Transverse colon (tissue), 4 donors: ENCODE measurements at places on chromosomes 6 and 20. TPM values are rescaled to one million over a fixed set of nuclear protein-coding genes. Genes with fewer than 3 reads are reported as not detected.

- no peak for DNase-seq
Measured at GRCh38 chr20:25013478-25014380, 21.2 kb upstream of the APMAP start.

GRCh38 chr20:41615676-41616075, 2.5 kb downstream of the CHD6 start:
- DNase-seq, result no peak

DNA sequence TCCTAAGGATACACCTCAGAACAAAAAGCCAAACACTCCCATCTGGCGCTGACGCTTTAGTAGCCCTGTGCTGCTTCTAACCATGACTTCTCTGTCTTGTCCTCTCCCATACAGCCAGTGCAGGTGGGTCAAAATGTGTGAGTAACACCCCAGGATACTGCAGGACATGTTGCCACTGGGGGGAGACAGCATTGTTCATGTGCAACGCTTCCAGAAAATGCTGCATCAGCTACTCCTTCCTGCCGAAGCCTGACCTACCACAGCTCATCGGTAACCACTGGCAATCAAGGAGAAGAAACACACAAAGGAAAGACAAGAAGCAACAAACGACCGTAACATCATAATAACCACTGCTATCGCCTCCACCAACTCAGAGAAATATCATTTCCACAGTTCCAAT, 1.4 kb downstream of the DEFB132 start:
- DNase-seq, result no peak

Gene OR2H1
- total RNA-seq, result not detected

GRCh38 chr6:154932515-154933027, 62.5 kb upstream of the TIAM2 start:
- DNase-seq, result no peak

Gene CFAP206
- total RNA-seq, result not detected

DNA sequence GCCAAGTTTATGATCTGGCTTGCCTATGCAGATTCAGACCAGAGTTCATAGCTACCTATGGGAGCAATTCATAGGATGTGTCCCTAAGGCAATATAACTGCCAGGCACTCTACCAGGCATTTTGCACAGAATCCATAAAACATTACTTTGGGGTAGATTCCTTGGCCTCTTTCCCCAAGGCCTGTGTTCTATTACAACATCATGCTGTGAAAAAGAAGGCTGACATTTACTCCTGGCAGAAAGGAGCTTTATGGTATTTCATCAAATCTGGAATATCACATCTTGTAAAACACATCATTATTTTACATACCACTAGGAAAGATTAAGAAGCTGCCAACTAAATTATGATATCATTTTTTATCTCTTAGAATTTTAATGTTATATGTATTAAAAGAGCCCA, 287.0 kb upstream of the MARCKS start:
- no peak for DNase-seq

Gene TCF15
- total RNA-seq, result not detected

GRCh38 chr6:129749749-129750120, 39.8 kb upstream of the ARHGAP18 start:
- DNase-seq, result no peak

Gene RAB44
- 0.14 TPM for total RNA-seq

Gene CTSZ
- total RNA-seq, result 61.9 TPM

DNA sequence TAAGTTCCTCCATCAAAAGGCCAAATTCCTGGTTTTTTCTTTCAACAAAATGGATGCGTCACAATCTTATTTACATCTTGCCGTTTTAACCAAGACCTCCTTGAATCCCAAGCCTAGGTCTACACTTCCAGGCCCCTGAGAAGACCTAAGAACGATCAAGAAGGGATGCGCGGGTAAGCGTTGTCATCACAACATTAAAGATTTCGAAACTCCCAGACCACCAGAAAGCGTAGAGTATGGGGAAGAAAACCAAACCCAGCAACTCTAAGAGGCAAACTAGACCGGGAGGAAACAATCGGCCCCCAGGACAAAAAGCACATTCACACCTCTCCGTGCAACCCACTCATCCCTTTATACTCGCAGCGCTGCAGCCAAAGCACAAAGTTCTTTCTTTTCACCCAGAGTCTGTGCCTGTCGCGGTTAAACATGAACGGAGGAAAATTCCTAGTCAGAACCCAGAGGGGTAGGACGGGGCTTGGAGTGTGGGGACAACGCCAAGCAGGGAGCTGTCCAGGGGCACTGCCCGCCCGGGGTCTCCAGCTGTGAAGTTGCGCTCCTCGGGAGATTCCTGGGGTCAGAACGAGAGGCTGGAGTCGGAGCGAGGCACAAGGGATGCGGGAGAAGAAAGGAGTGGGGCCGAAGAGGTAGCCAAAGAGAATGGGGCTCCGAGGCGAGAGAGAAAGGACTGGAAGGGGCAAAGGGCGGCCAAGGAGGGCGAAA, 725 bp downstream of the OSER1 start:
- DNase-seq, result no peak

GRCh38 chr20:21450572-21450971, 53.2 kb upstream of the NKX2-4 start:
- DNase-seq, result no peak

Gene SAMD10
- 5.9 TPM for total RNA-seq

Gene BTN1A1
- 0.32 TPM for total RNA-seq

- DNase-seq, result no peak
Measured at GRCh38 chr20:47667531-47668312, 117.6 kb downstream of the SULF2 start.

DNA sequence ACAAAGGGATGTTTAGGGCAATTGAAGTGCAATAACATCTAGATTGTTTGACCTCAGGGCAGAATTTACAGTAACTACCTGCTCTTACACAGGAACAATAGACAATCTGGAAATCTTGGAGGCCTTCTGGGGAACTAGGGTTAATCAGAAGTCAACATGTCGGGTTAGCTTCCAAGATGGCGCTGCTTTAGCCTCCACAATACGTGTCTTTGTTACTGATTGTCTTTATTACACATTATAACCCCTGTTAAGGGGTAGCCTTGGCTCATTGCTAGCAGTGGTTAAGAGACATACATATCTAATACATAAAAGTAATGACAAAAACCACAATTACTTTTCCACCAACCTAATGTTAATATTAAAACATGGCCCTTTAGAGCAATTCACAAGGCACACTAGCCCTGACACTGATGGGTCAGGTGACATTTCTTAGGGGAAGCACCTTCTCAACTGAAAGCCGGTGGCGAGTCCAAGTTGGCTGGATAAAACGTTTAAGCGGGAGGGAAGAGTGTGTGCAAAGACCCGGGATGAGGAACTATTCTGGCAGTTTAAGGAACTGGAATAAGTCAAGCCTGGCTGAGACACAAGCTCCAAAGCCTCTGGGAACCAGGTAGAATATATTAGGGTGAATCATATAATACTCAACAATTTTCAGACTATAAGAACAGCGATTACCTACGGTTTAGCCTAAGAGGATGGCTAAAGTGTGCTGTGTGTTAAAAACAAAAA, 236.9 kb downstream of the BCAS1 start:
- DNase-seq, result no peak

Gene C6orf15
- not detected for total RNA-seq

- DNase-seq, result no peak
Measured at GRCh38 chr20:4672948-4673347, 48.8 kb upstream of the PRND start.

DNA sequence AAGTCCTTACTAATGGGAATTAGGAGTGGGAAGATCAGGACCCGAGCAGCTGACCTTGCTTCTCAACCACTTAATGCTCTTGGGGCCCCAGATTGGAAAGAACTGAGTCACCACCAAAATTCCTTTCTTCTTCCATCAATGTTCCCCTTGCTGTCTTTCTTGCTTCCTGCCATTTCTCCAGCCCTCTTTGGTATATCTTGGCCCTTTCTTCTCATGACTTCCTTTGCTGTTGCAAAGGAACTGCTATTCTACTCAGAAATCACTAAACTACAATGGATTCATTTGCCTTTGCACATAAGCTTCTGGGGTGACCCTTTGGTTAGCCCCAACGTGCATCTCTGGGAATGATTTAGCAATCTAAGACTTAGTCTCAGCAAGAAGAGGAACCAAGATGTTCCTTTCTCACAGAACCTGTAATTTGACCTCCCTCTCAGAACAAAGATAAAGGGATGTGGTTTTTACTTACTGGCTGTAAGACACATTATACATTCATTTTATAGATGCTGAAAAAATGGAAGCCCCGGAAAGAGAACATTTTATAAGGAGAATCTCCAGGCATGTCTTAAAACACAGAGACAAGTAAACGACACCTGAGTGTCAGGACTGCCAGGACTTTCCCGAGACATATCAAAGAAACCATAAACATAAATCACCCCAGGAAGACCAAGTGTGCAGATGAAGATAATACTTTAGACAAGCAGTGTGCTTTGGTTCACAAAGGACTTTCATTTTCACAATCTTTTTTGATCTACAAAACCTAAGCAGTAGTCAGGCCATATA, 99.0 kb upstream of the TNFAIP3 start:
- DNase-seq, result no peak

Gene EYA4
- not detected for total RNA-seq

DNA sequence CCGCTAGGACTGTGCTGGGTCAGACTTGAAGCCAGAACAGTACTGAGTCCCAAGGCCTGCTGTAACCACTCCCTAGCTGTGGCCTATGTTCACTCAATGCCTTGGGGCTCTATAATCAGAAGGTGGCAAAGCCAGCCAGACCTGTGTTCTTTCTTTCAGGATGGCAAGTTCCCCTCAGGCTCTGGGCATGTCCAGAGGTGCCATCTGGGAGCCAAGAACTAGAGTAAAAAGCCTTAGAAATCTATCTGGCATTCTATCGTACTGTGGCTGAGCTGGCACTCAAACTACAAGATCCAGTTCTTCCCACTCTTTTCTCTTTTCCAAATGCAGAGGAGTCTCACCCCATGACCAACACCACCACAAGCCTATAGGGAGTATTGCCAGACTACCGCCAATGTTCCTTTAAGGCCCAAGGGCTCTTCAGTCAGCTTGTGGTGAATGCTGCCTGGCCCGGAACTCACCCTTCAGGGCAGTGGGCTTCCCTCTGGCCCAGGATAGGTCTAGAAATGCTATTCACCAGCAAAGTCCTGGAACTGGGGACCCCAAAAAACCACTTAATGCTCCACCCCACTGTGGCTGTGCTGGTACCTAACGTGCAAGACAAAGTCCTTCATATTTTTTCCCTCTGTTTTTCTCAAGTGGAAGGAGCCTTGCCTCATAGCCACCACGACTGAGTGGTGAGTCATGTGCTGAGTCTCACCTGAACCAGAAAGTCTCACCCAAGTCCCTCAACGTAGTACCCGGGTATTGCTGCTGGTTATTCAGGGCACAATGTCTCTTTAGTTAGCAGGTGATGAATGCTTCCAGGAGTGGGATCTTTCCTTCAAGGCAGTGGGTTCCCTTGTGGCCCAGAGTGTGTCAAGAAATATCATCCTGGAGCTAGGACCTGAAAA, 8.6 kb upstream of the SIRPB2 start:
- DNase-seq, result no peak

GRCh38 chr20:48697845-48698491, 129.8 kb downstream of the PREX1 start:
- peak; percentile 51 for DNase-seq

Gene MYCT1
- total RNA-seq, result 2.4 TPM

GRCh38 chr6:150395388-150396009, 26.7 kb downstream of the IYD start:
- DNase-seq, result peak; percentile 35

- DNase-seq, result no peak
Measured at GRCh38 chr20:58818586-58819285, 32.0 kb downstream of the GNAS-AS1 start.

Gene ARFGEF3
- 6.7 TPM for total RNA-seq

GRCh38 chr6:56604186-56604585, 38.5 kb downstream of the DST start:
- DNase-seq, result no peak

- no peak for DNase-seq
Measured at GRCh38 chr20:47354464-47354713, 2.1 kb downstream of the ZMYND8 start.

DNA sequence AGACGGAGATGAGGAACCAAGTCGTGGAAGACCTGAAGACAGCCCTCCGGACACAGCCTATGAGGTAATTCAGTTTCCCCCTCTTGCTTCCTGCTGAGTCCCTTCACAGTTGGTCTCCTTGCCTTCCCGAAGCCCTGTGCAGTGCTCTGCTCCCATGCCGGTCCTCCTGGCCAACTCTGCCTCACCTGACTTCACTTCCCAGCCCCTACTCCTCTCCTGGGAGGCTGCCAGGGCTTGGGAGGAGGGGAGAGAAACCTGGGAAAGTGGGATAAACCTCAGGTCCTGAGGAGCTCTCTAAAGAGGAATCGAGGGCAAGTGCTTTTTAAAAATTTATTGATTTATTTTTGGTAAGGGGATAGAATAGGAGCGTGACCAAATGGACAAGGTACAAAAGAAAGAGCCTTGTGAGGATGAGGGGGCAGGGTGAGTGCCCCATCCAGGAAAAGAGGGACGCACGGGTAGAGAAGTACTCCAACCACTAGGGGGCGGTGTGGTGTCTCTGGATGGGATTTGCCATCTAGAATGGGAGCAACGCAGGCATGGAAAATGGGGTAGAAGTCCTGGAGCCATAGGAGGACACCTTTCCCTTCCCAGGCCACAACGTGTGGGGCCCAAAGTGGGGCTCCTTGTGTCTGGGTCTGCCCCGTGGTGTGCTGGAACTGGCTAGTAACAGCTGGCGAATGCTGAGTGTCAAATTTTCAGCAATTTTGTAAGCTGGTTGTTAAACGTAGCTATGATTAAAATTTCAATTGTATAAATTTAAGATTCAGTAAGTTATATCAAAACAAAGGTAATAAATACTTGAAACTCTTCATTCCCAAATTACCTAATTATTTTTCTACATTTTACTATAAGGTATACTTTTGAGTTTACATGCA, 69.0 kb downstream of the MOCS1 start:
- peak; percentile 82 for DNase-seq

GRCh38 chr6:7920425-7920824, 9.8 kb upstream of the TXNDC5 start:
- no peak for DNase-seq
